Natural killer cell (primary cell): ENCODE measurements at places on chromosomes 3 and 15. TPM values are rescaled to one million over a fixed set of nuclear protein-coding genes. Genes with fewer than 3 reads are reported as not detected.

GRCh38 chr3:20406611-20407011, 220.6 kb upstream of the SGO1 start:
- H3K4me1 ChIP-seq = no peaks in the 10 kb centered on the region
- no peaks in the 10 kb centered on the region for H3K27me3 ChIP-seq
- H3K36me3 ChIP-seq = no peaks in the 10 kb centered on the region
- H3K27ac ChIP-seq = no peak overlapping the region
- no peak for DNase-seq
- H3K4me3 ChIP-seq = no peak overlapping the region

GRCh38 chr3:128179484-128179819, 26.2 kb downstream of the EEFSEC start:
- no peak for DNase-seq
- H3K27me3 ChIP-seq = no peaks in the 10 kb centered on the region

- DNase-seq = no peak
- no peak overlapping the region for H3K4me3 ChIP-seq
- H3K27me3 ChIP-seq = no peaks in the 10 kb centered on the region
- H3K4me1 ChIP-seq = no peaks in the 10 kb centered on the region
- no peak overlapping the region for H3K27ac ChIP-seq
Observed at GRCh38 chr3:127788451-127788909, 33.8 kb downstream of the MGLL start.

The SORD gene
- total RNA-seq = 2.8 TPM

DNA sequence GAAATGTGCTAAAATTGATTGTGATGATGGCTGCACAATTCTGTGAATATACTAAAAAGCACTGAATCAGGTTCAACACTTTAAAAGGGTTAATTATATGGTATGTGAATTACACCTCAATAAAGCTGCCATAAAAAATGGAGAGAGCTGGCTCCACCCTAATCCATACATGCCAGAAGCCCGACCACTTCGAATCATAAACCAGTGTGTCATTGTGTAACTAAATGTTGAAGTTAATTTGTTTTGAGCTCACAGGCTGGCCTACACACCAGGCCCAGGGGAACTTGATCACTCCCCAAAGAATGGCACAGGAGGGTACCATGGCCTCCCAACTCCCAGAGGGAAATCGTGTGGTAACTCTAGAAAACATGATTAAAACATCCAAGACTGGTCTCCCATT, 14.0 kb downstream of the PLCD1 start:
- DNase-seq = no peak
- no peaks in the 10 kb centered on the region for H3K4me1 ChIP-seq
- H3K4me3 ChIP-seq = no peak overlapping the region
- H3K27ac ChIP-seq = no peak overlapping the region
- H3K27me3 ChIP-seq = no peaks in the 10 kb centered on the region

The IGSF10 gene
- 0.02 TPM for total RNA-seq

The IVD gene
- 56.2 TPM for total RNA-seq

The GPR149 gene
- total RNA-seq = not detected
